ENCODE measurements at places on chromosomes 16 and 17.

GRCh38 chr16:1100084-1100800, 4.2 kb upstream of the C1QTNF8 start:
- DNase-seq: no peak

GRCh38 chr17:77487677-77488530, 347.1 kb downstream of the SEC14L1 start:
- DNase-seq: no peak

GRCh38 chr17:72790190-72790589, 302.3 kb downstream of the SLC39A11 start:
- no peak for DNase-seq

GRCh38 chr16:79151-80054, 1.4 kb downstream of the MPG start:
- no peak for DNase-seq

DNA sequence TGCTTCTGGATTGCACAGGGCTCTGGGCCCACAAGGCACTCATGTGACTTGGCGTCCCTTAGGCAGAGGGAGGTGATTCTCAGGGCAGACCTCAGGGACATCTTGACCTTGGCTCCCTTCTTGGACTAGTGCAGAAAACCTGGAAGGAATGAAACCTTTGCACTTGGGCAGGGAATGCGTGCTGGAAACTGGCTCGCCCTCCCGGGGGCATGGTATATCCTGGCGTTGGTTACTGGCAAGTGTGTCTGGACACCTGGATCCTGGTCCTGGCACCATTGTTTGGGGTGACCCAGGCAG, 63.5 kb upstream of the LGALS9 start:
- DNase-seq: no peak

DNA sequence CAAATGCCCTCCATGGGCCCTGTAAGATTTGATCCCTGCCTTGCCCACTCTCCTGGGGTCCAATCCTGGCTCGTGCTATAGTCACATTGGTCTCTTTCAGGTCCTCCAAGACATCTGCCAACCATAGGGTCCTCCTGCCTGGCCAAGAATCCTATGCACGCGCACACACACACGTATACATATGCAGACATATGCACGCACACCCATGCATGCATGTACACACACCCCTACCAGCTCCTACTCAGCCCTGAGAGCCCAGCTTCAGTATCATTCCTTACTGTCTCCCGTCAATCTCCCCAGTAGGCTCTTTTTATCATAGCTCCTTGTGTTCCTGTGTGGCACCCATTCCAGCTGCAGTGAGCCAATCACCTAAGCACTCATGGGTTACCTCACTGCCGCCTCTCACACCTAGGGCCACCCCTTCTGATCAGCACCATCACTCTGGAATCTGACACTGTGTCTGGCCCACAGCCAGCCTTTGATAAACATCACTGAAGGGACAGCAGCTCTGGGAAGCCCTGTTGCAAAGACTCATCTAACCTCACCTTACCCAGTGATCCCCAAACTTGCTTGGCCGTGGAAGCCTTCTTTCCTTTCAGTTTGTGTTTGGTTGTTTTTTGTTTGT, 7.9 kb upstream of the DNAH17 start:
- DNase-seq: no peak

- no peak for DNase-seq
These were observed 166.7 kb downstream of the XYLT1 start for GRCh38 chr16:17304106-17304490.

DNA sequence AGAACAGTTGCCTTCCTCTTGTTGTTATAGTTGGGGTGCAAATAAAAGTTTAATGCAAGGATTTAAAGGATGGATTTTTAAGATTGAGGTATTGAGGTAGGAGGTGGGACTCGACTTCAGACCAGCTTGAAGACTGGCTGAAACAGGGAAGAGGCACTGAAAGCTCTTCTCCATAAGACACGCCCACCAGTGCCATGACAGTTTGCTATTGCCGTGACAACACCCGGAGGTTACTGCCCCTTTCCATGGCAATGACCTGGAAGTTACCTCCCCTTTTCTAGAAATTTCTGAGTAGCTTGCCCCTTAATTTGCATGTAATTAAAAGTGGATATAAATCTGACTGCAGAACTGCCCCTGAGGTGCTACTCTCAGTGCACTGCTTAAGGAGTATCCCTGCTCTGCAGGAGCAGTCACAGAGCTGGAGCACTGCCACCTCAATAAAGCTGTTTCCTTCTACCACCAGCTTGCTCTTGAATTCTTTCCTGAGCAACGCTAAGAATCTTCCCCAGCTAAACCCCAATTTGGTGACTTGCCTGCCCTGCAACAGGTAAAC, 122.6 kb downstream of the SHISA6 start:
- no peak for DNase-seq

DNA sequence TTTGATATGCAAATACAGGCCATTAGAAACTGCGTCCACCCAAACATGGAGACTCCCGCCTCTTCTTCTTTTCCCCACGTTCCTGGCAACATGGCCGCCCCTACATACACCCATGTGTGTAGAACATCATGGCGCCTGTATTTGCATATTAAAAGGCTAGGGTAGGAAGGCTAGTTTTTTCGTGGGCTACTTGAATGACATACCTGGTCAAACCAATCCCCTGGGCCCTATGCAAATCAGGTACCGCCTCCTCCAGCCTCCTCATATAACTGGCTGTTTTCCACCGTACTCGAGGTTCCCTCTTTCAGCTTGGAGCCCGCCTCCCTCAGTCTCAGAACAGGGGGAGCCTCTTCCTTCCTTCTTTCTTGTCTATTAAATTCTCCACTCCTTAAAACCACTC, 840 bp upstream of the CD300LB start:
- no peak for DNase-seq

DNA sequence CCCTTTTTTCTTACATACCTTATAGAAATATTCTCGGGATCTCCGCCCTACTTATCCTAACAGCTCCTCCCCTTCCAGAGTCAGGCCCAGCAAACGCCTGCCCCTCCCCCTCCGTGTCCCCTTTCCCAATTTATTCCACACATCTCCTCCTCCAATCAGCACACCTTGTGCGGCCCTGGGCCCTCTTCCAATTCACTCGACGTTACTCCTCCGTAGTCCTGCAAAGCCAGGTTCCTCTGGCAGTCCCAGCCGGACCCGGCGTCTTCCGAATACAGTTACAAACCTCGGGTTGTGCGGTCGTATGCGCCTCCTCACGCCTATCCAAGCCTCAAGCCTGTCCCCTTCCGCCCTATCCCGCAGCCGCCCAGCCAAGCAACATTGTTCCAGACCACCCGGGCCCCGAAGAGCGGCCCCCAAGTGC, 677 bp downstream of the CBX1 start:
- peak; percentile 68 for DNase-seq

DNA sequence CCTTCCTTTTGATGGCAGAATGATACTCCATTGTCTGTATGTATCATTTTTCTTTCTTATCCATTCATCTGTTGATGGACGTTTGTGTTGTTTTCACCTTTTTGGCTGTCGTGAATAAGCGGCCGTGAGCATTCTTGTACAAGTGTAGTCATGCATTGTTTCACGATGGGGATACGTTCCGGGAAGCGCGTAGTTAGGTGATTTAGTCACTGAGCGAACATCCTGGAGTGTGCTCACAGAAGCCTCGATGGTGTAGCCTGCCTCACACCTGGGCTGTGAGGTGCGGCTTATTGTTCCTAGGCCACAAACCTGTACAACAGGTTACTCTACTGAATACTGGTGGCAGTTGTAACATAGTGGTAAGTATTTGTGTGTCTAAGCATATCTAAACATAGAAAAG, 136.5 kb downstream of the CMIP start:
- no peak for DNase-seq

- no peak for DNase-seq
These were observed 166.2 kb downstream of the SEC14L1 start for GRCh38 chr17:77306790-77307478.

- DNase-seq: no peak
These were observed 2.9 kb upstream of the SCIMP start for GRCh38 chr17:5237541-5238016.

DNA sequence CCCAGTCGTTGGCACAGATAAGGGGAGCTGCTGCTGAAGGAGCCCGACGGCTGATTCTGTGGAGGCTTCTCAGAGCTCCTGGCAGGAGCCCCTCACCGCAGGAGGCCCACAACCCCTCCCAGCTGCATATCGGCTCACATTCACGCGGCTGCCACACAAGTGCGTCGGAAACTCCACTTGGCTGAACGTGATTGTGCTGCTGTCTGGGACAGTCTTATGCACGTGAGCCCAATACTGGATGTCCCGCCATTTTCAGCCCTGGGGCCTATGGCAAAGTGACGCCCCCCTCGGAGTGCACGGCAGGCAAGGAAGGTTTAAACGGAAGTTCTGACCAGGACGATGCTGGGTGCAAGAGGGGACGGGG, 8.7 kb upstream of the PITPNA start:
- no peak for DNase-seq

DNA sequence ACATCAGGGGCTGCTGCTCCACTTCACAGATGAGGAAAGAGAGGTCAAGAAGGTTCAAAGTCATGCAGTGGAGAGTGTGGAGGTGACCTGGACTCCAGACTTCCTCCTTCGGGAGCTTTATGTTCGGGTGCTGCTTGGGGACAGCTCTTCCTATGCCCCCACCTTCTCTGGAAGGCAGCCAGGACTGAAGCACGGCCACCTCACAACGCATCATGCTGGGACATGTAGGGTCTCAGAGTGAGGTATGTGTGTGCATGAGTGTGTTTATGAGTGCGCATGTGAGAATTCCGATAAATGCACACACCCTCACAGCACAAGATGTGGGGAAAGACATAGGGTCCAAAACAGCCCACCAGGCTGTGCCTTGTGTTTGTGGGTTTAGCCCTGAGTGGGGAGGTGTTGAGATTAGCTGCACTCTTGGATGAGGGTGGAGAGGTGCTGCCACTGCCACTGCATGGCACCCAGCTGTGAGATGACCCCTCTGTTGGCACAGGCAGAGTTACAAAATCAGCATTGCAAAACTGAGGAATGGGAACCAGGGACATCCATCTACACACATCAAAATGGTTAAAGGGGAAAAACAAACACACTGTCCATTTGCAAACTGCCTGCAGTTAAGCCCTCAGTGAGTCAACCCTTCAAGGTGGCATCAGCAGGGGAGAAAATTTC, 367.4 kb downstream of the SEC14L1 start:
- no peak for DNase-seq

GRCh38 chr16:83807710-83808572, at the start of gene HSBP1:
HSBP1 (plus strand) TSS chr16:83807978; CDS start chr16:83808077, 99 bp downstream.
- peak; percentile 90 for DNase-seq

Data from NCI-H2171 (cell line).